Foreskin fibroblast (primary cell): ENCODE measurements at places on chromosomes 5 and 9.

GRCh38 chr5:42811591-42812446 is at the start of gene SELENOP:
Gene SELENOP (minus strand): TSS chr5:42811892. CDS start chr5:42808353, 3,539 bp downstream.
- DNase-seq, result no peak

- DNase-seq, result no peak
Observed at GRCh38 chr9:77949751-77950436, 81.7 kb downstream of the GNAQ start.

GRCh38 chr9:88166660-88167059 is 28.4 kb upstream of the SPATA31C2 start:
- no peak for DNase-seq

DNA sequence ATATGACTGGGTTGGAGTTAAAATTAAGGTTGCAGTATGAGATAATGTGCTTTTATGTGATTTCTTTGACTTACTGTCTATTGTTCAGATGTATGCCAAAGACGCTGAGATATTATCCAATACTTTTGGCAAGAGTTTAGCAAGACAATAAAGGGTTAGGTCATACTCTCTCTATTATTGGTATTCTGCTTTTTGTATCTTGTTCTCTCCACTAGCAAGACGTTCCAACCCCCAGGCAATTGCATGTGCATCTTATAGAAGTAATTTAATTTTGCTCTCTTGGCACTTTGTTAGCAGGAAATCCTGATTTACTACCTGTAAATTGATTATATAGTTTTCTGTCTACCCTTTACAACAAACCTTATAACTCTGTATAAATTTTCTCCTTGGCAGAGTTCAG is 1093.6 kb downstream of the CDH9 start:
- no peak for DNase-seq

- peak; percentile 11 for DNase-seq
Observed at GRCh38 chr5:73485715-73486114, 12.5 kb upstream of the BTF3 start.

DNA sequence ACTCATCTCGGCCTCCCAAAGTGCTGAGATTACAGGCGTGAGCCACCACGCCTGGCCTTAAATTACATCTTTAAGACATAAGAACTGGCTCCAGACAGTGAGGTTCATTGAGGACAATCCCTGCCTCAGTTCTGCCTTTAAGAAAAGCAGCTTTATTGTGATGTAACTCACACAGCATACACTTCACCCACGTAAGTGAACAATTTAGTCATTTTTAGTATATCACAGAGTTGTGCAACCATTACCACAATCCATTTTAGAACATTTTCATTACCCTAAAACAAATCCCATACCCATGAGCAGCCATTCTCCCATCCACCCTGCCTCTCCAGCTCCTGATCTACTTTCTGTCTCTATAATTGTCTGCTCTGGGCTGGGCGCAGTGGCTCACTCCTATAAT is 24.0 kb upstream of the LTC4S start:
- DNase-seq, result no peak

DNA sequence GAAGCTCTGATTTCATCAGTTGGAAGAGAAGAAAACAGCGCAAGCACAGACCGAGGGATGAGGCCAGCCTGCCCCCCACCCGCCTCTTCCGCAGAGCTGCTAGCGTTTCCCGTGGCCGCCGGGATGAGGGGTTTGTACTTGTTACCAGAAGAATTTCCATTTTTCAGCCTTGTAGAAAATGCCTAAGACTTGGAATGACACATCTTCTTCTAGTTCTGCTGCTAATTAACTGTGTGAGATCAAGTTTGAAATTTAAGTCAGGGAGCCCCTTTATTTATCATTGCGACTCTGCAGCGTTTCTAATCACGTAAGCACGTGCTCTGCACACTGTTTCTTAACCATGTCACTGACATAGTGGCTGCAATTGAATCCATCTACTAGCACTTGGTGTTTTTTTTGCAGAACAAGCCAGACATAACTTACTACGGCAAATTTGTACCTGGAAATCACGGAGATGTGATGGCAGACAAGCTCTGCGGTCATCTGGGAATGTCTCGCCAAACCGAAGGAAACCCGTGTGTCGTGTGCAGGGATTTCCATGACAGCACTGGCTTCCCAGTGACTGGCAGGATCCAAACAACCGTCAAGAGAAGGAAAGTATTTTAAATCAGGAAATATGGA is 41.8 kb upstream of the ROR2 start:
- peak; percentile 10 for DNase-seq

DNA sequence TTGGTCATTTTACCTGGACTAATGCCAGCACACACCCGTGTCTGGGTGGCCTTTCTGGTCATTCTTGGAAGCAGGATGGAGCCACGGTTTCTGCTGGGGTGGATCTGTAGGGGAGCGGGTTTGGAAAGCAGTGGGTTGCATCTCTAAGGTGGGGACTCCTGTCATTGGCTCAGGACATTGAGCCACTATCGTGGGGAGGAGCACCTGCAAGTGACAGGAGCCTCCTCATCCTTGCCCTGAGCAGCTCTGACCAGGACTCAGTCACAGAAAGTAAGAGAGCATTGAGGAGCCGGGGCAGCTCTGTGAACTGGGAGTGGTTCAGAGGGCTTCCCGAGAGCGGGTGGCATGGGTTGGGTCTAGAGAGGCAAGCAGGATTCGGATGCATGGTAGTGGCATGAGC is 3.7 kb downstream of the B4GALT7 start:
- no peak for DNase-seq

GRCh38 chr9:69657269-69657668 is 14.9 kb downstream of the APBA1 start:
- DNase-seq, result peak; percentile 27

DNA sequence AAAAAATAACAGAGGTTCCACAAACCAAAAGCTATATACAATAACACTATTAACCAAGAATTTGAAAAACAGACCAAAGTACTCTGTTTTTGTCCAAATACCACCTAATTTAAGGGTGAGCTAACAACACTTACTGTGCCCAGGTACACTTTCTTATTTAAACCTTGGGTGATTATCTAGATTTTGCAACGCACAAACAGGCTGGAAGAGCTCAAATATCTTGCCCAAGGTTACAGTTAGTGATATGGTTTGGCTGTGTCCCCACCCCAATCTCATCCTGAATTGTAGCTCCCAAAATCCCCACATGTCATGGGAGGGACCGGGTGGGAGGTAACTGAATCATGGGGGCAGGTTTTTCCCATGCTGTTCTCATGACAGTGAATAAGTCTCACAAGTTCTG is 58.9 kb downstream of the CDK5RAP2 start:
- no peak for DNase-seq
